GM04504 (cell line): ENCODE measurements at places on chromosomes 5 and 9.

DNA sequence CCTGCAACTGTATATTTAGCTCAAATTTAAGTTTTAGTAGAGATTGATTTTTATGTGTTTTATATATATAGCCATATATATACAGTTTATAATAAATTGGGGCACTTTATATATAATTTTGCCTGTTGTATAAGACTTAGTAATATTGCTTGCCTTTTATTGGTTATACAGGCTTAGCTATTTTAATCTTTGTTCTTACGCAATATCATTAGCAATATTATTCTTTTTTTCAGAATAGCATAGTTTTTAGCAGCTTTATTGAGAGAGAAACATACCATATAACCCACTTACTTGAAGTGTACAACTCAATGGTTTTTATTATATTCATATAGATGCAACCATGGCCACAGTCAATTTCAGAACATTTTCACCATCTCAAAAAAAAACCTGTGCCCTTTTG, 28.0 kb downstream of the CDO1 start:
- no peak for DNase-seq

- no peak for DNase-seq
These were observed 8.6 kb downstream of the MORN5 start for GRCh38 chr9:122168356-122168755.

DNA sequence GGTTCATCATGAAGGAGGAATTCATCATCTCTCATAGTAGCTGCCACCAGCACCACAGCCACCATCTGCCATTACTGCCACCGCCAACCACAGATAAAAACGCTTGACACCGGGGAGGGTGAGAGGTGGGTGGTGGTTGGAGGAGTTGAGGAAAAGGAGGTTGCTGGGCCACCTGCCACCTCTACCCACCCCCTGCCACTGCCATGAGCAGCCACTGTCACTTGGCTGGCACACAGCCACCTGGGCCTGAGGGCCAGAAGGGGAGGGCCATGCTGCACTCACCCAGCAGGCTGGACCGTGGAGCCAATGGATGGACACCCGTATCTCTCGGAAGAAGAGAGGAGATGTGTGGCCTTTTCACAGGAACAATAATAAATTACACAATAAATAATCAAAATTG, 31.3 kb upstream of the SLC36A2 start:
- no peak for DNase-seq

DNA sequence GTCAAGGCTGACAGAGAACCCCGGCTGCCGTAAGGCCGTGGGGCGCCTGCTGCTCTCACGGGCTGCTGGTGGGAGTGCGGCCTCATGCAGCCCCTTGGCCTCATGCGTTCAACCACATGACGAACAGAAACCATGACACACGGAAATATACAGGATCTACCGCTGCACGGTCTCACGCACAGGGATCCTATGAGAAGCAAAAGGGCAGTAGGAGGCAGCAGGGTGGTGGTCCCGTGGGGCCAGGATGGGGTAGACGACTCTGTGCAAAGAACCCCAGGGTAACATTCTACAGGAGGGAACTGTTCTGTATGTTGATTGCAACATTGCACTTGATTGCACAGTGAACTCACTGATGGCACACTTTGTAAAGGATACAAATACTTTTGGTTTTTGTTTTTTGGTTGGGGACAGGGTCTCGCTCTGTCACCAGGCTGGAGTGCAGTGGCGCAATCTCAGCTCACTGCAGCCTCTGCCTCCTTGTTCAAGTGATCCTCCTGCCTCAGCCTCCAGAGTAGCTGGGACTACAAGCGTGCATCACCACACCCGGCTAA, 51.6 kb downstream of the NACC2 start:
- no peak for DNase-seq

DNA sequence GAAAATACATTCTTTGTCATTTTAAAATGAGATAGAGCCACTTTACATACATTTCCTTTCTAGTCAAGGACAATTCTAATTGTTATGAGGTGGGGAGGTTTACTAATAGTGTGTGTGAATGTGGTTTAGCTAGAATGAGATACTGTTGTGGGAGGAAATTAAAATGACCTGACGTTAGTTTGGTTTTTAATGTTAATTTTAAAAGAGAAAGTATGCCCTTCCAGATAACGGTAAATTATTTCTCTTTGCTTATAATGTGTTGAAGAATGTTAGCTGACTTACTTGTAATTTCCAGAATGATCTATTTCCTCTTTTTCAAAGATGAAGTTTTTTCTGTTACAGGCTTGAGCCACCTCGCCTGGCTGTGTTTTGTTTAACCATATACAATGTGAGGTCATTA, 1.7 kb upstream of the TAF7 start:
- DNase-seq, result no peak

DNA sequence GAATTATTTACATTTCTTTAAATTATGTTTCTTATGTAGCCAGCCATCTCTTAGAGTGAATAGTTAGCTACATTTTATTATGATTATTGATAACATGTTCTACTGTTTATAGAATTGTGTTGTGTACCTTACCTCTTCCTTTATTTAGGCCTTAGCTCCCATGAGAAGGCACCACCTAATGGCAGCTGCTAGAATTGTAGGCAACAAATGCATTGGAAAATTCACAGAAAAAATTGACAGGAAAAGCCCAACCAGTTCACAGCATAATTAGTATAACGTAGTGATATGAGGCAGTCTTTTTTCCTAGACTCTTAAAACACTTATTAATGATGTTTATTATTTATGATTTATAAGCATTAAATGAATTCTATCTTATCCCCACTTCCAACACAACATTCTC, 175.8 kb downstream of the WDR70 start:
- DNase-seq, result no peak

DNA sequence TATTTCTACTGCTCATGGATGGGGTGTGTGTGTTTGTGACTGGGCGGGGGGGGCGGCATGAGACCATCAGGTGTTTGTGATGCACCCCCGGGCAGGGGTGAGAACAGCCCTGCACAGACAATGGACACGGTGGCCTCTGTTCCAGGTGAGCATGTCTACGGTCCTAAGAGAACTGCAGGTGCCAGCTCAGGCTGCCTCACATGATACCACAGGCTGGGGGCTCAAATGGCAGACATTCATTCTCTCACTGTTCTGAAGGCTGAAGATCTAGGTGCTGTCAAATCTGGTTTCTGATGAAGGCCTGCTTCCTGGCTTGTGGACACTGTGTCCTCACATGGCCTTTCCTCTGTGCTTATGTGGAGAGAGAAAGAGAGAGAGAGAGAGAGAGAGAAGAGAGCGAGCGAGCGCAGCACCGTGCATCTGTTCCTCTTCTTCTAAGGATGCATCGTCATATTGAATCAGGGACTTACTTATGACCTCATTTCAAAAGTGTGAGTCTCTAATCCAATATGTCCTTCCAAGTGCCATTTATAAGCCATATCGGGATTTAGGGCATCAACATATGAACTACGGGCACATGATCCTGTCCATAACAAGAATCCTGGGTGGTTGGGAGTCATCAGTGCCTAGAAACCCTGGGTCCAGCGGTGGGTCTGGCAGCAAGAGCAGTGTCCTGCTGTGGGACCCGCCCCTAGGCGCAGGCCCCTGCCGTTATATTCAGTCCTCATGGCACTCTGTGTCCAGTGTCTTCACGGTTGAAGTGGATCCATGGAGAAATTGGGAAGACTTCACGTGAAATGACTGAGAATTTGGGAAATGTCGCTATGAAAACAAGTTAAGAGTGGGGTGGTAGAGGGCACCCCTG, 42.5 kb downstream of the NXNL2 start:
- DNase-seq, result no peak

DNA sequence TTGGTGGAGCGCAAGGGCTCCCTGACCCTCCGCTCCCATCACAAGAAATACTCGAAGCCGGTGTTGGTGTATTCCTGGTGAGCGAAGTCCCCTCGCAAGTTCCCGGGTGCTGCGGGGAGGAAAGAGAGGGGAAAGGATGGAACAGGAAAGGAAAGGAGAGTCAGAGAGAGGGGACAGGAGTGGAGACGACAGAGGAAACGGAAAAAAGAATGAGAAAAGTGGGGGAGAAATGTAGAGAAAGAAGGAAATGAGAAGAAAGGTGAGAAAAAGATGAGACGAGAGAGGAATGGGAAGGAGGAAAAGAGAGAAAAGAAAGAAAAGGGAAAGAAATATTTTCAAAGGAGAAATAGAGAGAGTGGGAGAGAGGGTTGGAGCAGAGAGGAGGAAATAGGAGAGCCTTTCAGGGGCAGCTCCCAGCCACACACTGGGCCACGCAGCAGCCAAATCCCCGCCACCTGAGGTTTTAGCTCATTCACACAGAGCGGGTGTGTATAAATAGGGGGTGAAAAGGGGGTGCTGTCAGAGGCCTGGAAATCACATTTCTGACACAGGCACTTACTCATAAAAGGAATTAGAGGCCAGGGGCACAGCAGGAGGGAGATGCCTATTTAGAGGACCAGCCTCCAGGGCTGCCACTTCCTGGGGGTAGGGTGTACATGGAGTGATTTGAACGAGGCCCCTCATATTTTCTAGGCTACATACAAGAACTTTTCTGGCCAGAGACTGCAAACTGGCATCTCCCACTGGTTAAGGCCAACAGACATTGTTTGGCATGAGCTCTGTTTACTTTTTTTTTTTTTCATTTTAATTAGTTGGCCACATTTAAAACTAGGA, 555 bp downstream of the CFAP95 start:
- no peak for DNase-seq

DNA sequence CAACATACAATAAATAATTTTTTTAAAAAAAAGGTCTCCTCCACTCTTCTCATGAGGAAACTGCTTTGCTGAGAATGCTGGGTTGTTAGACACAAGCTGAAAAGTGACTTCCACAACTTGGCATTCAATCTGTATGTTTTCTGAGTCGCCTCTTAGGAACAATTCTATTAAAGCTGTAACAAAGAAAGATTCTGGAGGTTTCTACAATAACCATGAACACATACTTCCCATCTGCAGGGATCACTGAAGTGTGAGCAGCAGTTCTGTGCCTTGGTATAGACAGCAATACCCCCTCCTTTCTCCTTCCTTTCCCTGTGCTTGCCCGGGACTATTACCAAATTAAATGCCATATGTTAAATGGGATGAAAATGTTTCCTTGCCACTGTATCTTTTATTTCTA, 1.5 kb downstream of the DIRAS2 start:
- no peak for DNase-seq

GRCh38 chr5:31231177-31231838, 37.8 kb downstream of the CDH6 start:
- DNase-seq, result no peak

DNA sequence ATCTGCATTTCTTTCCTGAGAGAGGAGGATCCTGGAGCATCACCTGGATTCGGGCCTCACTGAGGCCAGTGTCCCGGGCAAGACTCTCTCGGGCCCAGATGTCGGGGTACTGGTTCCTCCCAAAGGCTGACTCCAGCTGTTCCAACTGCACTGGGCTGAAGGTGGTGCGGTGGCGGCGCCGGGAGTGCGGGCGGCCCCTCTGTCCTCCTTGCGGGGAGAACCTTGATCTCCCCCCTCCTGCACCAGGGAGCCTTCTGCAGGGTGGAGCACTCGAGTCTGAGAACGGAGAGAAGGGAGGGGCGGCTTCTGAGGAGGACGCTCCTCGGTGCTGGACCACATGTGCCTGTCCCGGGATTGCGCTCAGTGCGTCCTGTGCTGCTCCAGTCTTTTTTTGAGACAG, 2.0 kb downstream of the PROP1 start:
- DNase-seq, result no peak

DNA sequence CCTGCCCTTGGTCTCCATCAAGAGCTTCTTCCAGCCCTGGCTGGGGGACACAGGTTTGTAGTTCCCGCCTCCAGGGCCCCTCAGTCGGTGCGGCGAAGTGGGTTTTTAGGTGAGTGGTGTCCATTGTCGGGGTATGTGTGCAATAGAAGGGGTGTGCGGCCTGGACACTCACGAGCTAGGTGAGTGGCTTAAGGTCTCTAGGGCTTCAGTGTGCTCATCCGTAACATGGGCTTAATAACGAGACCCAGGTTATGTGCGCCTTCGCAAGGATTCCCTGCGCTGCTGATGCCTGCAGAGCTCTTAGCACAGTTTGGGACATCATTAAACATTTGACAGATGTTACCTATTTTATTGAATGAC, 656 bp downstream of the CEP78 start:
- DNase-seq, result no peak

GRCh38 chr9:97412626-97413385, 910 bp downstream of the TDRD7 start:
- no peak for DNase-seq

- no peak for DNase-seq
These were observed 50.1 kb upstream of the POU5F2 start for GRCh38 chr5:93791518-93791972.
